ENCODE measurements at places on chromosomes 5 and 9.

- no peak for DNase-seq
Measured at GRCh38 chr5:150052956-150053712, 33.2 kb downstream of the CSF1R start.

GRCh38 chr5:127960270-127960691 lies 123.3 kb upstream of the SLC12A2 start:
- no peak for DNase-seq

- no peak for DNase-seq
Measured at GRCh38 chr9:126533926-126534310, 79.8 kb upstream of the LMX1B start.

- DNase-seq = no peak
Measured at GRCh38 chr9:133603135-133603927, 5.9 kb downstream of the FAM163B start.

GRCh38 chr9:93230601-93231000 lies 46.7 kb downstream of the WNK2 start:
- DNase-seq = no peak

GRCh38 chr5:96662725-96663518 lies 746 bp downstream of the CAST start:
- peak; percentile 47 for DNase-seq

- DNase-seq = no peak
Measured at GRCh38 chr5:132214491-132214890, 13.2 kb downstream of the P4HA2 start.

GRCh38 chr9:16726718-16727451 lies 143.6 kb downstream of the BNC2 start:
- no peak for DNase-seq

DNA sequence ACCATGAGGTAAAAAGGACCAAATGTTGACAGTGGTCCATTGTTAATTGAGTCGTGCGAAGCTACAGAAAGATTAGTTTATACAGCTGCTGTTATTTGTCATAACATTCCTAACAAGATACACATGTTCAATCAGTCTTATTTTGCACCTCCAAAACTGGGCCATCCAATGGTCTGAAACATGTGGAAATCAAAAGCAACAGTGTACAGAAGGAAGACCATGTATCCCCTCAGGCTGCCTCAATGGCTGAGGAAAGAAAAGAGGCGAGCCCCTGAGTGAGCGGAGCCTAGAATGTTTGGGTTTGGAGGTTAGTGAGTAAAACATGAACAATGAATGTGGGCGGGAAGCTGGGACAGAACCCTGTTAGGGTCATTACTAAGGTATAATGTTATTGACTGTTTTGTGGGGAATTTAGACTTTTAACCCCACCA lies 35.6 kb downstream of the NFIB start:
- no peak for DNase-seq

DNA sequence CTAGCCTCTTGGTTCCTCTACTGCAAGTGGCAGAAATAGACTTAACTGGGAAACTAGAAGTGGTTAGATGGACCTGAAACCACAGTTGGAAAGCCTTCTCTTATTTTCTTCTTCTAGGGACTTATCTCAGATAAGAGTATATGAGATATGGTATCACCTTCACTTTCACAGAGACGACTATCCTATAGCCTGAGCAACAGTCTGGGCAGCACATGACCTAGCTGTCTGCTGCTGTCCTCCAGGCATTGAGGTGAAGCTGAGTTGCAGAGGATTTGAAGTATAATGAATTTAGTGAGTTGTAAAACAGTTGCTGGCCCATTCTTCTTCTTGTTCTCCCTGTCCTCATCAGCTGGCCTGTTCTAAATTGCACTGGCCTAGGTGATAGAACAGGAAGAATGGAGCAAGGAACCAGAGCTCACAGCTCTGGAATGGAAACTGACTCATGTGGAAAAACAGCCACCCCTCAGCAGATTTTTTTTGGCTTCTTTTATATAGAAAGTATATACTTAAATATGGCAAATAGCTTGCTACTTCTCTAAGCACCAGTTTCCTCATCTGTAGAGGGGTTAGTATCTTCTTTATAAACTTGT lies 27.8 kb downstream of the RECK start:
- DNase-seq = no peak

GRCh38 chr9:19023078-19023477 lies 9.9 kb downstream of the SAXO1 start:
- no peak for DNase-seq

- no peak for DNase-seq
Measured at GRCh38 chr9:10678790-10679189, 66.0 kb upstream of the PTPRD start.
